Gastroesophageal sphincter (tissue), 4 donors: ENCODE measurements at places on chromosomes 3 and 15.

DNA sequence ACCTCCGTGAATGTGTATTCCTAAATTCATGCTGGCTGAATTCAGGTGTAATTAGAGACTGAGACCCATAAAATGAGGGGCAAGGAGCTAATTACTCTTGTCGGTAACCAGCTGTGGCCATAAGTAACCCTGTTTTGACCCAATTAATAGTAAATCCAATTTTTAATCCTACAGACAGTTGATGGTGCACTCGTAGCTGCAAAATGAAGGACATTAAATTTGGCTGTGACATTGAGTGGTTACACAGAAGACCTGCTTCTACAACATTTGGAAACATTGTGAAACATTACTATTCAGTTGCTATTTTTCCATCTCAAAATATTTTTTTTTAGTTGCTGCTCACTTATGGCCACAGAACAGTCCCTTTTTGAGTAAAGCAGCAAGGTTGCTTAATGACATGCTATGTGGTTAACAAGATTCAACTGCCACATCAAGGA is 33.0 kb downstream of the MBNL1 start:
- H3K27ac ChIP-seq, result peak overlapping the region; percentile 84
- no peaks in the 10 kb centered on the region for H3K36me3 ChIP-seq
- H3K27me3 ChIP-seq, result no peaks in the 10 kb centered on the region
- H3K4me1 ChIP-seq, result peaks cover 25% of the 10 kb centered on the region

DNA sequence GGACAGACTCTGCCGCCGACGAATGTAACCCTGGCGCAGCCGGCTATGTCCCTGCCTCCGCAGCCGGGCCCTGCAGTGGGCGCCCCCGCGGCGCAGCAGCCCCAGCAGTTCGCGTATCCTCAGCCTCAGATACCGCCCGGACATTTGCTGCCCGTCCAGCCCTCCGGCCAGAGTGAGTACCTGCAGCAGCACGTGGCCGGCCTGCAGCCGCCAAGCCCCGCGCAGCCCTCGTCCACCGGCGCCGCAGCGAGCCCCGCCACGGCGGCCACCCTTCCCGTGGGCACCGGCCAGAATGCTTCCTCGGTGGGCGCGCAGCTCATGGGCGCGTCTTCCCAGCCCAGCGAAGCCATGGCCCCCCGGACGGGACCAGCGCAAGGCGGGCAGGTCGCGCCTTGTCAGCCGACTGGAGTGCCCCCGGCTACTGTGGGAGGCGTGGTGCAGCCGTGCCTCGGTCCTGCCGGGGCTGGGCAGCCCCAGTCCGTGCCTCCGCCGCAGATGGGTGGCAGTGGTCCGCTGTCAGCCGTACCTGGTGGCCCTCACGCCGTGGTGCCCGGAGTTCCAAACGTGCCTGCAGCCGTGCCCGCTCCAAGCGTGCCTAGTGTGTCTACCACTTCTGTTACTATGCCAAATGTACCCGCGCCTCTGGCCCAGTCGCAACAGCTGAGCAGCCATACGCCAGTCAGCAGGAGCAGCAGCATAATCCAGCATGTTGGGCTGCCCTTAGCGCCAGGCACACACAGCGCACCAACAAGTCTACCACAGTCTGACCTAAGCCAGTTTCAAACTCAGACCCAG is 2.4 kb downstream of the TSC22D2 start:
- peak overlapping the region; percentile 90 for H3K4me3 ChIP-seq
- H3K27me3 ChIP-seq, result no peaks in the 10 kb centered on the region
- ATAC-seq, result peak; percentile 0

DNA sequence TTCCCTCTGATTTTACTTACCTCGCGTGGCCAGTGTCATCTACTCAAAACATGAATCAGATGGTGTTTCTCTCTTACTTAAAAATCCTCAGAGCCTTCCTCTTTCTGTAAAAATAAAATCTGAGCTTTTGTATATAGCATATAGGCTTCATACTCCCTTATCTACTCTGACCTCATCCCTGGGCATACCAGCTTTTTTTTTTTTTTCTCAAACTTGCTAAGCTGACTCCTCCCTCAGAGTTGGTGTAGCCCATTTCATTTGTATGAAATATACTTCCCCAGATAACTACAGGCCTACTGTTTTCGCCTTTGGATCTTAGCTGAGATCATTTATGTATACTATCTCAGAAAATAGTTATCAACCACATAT is 648.9 kb upstream of the ALCAM start:
- no peaks in the 10 kb centered on the region for H3K4me1 ChIP-seq
- H3K36me3 ChIP-seq, result no peaks in the 10 kb centered on the region
- ATAC-seq, result no peak
- H3K4me3 ChIP-seq, result no peak overlapping the region
- no peak overlapping the region for H3K27ac ChIP-seq

DNA sequence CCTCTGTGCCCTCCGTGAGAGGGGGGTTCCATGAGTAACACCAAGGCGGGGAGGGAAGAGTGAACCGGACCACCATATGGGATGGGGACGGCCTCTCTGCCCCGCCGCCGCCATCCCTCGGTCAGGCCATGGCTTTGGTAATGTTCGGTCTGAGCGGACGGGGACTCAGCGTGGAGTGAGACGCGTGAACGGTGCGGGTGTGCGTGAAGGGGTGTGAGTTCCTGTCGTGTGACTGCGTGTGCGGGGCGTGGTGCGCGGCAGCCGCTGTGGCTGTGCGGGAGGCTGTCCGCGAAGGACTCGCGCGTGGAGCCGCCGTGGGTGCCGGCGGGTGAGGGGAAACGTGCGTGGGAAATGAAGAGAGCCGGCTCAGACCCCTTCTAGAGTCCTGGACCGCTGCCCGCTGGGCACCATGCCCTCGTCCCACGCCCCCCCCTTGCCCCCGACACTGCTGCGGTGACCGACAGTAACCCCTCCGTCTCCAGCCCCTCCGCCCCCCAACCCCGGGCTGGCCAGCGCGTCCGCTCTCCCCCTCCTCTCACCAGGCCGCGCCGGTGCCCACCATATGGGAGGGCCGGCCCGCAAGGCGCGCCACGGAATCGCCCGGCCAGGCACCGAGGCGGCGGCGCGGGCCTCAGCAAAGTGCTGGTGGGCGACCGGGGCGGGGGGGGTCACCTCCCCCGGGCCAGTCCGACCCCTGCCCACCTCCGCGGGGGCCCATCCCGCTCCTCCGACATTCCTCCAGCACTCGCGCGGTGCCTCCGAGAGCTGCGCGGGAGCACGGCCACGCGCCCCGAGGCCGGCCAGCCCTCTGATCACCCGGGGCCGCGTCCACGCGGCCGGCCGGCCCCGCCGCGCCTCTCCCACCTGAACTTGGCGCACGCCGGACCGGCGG is 589 bp downstream of the KLF15 start:
- ATAC-seq, result peak; percentile 1
- H3K27me3 ChIP-seq, result peaks cover 15% of the 10 kb centered on the region
- peak overlapping the region; percentile 97 for H3K27ac ChIP-seq

DNA sequence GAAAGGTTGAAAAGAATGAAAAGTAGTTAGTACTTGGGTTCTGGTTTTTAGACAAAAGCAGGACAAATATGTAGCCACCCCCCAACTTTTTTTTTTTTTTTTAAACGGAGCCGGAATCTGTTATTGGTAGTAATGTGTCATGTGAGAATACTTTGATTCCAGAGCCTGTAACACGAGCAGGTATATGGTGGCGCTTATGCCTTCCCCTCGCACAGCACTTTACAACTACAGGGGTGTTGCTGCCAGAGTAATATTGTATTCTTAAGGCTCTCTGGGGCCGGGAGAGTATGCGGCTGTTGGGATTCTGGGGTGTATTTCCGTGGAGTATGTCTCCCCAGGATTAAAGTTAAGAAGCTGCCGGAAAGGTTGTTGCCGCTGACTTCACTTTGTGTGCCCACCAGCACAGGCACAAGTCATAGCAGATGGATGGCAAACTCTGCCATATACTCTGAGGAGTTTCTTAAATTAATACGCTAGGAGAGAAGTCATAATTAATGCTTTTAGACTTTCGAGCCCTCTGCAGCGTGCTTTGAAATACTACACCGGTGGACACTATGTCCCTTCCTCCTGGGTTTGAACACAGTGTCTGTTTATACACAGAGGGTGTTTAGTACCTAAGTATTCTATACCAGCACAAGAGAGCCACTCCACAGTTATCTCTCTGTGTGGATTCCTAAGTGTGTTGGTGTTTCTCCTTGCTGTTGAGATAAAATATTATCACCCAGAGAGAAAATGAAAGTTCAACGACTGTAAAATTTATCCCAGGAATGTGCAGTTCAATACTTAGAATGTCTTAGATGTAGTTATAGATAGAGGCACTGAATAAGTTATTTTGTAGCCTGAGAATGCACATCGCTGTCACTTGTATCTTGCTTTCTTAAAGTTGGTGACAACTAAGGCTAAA is 1.4 kb downstream of the MBNL1 start:
- H3K4me1 ChIP-seq, result peaks cover 11% of the 10 kb centered on the region
- H3K4me3 ChIP-seq, result peak overlapping the region; percentile 88
- H3K27me3 ChIP-seq, result no peaks in the 10 kb centered on the region
- ATAC-seq, result peak; percentile 45

GRCh38 chr3:132232231-132232792 is 84.9 kb upstream of the ACP3 start:
- no peaks in the 10 kb centered on the region for H3K27me3 ChIP-seq
- H3K4me3 ChIP-seq, result no peak overlapping the region
- no peaks in the 10 kb centered on the region for H3K4me1 ChIP-seq
- no peaks in the 10 kb centered on the region for H3K36me3 ChIP-seq
- no peak for ATAC-seq

- H3K27ac ChIP-seq, result no peak overlapping the region
- H3K36me3 ChIP-seq, result no peaks in the 10 kb centered on the region
- no peak overlapping the region for H3K4me3 ChIP-seq
- no peaks in the 10 kb centered on the region for H3K4me1 ChIP-seq
Measured at GRCh38 chr3:70433091-70433490, 120.7 kb upstream of the MDFIC2 start.

DNA sequence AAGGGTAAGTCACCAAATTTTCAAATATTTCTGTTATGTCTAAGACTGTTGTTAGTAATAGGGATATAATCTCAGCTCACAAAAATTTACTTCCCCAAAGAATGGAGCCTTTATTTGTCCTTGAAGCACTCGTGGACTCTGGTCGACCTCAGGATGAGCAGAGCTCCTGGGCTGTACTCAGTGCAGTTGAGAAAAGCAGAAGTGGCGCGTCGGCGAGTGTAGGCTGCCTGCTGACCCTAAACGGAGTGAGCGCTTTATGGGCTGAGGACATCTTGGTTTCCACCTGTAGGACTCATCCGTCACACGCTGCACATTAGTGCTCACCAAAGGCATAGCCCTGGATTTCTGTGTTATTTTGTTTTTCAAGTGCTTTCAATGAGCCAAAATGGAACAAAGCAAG is 11.0 kb downstream of the GABRA5 start:
- H3K4me1 ChIP-seq, result peaks cover 20% of the 10 kb centered on the region
- H3K27ac ChIP-seq, result no peak overlapping the region
- H3K4me3 ChIP-seq, result no peak overlapping the region
- ATAC-seq, result no peak

GRCh38 chr3:56754741-56755417 is 46.9 kb downstream of the ARHGEF3 start:
- no peak for ATAC-seq
- no peaks in the 10 kb centered on the region for H3K27me3 ChIP-seq
- H3K4me1 ChIP-seq, result no peaks in the 10 kb centered on the region
- peak overlapping the region; percentile 29 for H3K4me3 ChIP-seq

DNA sequence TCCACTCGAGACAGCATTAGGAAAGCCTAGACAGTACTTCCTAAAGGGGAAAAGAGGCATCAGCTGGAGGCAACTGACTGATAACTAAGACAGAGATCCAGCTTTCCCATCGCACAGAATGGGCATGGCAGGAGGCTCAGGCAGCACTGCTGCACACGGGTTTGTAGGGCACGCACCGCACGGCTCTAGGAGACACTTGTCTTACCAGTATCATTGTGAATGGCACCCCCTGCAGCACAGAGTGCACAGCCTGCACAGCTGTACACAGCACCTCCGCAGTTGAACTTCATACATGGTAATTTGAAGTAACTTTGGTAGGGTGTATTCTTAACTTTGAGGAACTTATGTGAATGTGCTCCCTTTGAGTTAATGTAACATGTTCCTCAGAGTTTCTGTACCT is 281.6 kb downstream of the PLCL2 start:
- no peak overlapping the region for H3K4me3 ChIP-seq
- ATAC-seq, result no peak
- no peaks in the 10 kb centered on the region for H3K36me3 ChIP-seq

GRCh38 chr3:23748398-23749110 is 57.2 kb upstream of the UBE2E1 start:
- H3K4me3 ChIP-seq, result no peak overlapping the region
- peak; percentile 19 for ATAC-seq
- no peak overlapping the region for H3K27ac ChIP-seq
- H3K36me3 ChIP-seq, result no peaks in the 10 kb centered on the region
- no peaks in the 10 kb centered on the region for H3K27me3 ChIP-seq
